Retina (tissue), 1 donor: ENCODE measurements at places on chromosomes 2 and 18.

- DNase-seq, result no peak
These were observed 89.6 kb downstream of the MCFD2 start for GRCh38 chr2:46825939-46826568.

DNA sequence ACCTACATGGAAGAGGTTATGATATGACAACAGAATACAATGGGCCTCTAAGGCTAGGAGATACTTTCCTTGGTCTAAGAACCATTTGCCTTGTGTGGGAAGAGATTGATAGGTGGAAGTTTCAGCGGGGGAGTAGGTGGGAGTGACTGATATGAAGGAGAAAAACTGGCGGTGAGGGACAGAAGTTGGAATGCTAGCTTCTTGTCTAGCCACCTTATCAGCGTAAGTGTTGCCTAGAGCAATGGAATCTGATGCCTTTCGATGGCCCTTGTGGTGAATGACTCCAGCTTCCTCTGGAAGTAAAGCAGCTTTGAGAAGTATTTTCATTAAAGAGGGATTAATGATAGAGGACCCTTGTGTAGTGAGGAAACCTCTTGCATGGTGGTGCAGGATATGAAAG lies 121.3 kb upstream of the GULP1 start:
- DNase-seq, result no peak

DNA sequence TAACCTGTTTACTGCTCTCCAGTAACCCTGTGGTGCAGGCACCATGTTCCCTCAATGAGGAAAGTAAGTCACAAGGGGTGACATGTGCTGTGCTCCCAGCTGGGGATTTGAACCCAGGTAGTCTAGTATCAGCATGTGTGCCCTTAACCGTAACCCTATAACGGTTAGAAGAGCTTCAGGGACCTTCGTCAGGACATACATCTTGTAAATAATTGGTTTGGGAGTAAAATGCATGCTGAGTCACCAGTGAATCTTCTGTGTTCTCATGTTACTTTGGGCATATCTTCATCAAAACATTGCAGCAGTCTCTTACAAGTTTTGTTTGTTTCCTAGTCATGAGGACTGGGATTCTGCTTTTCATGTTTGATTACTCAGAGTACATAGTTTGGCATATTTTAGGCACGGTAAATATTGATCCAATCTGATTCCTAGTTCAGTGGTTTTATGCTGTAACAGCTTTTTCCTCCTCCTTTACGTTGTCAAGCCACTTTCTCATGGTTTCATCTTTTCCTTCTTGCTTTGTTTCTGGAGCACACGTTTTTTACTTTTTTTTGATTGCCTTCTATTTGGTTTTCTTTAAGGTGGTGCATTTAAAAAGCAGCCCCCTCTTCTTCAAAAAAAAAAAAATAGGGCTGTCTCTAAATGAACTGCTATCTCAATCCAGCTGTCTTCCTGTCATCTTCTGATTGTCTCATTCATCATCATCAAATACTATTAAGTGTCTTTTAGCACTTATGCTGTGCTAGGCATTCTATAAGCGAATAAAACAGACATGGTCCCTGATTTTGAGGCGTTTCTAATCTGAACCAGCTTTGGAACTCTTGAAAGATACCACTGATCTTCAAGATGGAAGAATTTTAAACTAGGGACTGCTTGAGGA lies 50.4 kb downstream of the CLIP4 start:
- DNase-seq, result no peak

- DNase-seq, result no peak
These were observed 467.7 kb upstream of the SALL3 start for GRCh38 chr18:78511666-78512601.

- DNase-seq, result no peak
These were observed 16.4 kb downstream of the SKOR2 start for GRCh38 chr18:47235096-47235495.

GRCh38 chr18:46343931-46344372 lies 239.8 kb downstream of the HAUS1 start:
- DNase-seq, result no peak

DNA sequence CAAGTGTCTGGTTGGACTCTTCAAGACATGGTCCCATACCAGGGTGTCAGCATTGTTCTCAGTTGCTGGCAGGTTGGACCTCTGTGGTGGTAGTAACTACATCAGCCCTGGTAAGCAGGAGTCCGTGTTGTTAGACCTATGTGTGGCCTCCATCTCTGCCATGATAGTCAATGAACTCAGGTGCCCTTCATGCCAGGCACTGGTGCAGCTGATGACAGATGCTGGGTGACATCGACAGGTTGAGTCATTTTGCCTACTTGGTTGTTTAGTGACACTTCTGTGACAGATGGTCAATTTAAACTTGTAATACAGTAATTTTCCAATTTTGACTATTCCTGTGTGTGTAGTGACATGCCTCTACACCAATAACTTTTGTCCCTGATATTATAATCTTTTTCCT lies 189.7 kb downstream of the SP3 start:
- DNase-seq, result no peak

DNA sequence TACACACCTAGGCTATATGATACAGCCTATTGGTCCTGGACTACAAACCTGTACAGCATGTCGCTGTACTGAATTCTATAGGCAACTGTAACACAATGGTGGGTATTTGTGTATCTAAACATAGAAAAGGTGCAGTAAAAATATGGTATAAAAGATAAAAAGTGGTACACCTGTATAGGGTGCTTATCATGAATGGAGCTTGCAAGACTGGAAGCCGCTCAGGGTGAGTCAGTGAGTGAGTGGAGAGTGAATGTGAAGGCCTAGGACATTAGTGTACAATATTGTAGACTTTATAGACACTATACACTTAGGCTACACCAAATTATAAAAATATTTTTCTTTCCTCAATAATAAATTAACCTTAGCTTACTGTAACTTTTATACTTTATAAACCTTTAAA lies 41.8 kb downstream of the RASGRP3 start:
- no peak for DNase-seq

DNA sequence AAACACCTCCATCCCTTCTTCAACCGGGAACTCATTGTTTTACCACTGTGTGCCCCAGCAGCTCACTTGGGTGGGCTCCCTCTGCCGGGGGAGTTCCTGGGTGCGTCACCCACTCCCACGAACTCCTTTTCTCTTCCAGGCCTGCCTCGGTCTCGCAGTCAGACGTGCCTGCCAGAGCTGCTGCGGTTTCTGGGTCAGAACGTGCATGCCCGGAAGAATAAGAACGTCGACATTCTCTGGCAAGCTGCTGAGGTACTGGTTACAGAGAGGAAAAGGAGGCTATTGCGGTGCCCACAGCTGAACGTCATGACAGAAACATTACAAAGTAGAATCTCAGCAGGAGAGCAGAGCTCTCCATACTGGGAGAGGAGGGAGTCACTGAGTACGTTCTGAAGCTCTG lies 35.6 kb downstream of the COA5 start:
- no peak for DNase-seq

DNA sequence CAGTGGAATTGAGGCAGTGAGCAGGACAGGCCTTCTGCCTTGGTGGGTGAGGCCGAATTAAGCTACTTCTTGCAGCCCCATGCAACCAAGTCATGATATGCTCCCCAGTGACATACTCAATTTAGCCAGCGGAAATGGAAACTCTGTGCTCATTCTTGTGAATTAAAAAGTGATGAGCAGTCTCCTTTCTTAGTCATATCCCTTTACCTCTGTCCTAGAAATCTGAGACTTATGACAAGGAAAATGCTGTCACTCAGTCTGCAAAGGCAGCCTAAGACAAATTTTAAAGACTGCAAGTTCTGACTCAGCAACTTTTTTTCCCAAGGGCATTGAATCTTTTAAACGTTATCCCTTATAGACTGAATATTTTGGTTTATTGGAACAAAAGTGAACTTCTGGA lies 218.2 kb downstream of the SH3BP4 start:
- DNase-seq, result no peak

- no peak for DNase-seq
These were observed 70.0 kb downstream of the SCG2 start for GRCh38 chr2:223532161-223532560.

DNA sequence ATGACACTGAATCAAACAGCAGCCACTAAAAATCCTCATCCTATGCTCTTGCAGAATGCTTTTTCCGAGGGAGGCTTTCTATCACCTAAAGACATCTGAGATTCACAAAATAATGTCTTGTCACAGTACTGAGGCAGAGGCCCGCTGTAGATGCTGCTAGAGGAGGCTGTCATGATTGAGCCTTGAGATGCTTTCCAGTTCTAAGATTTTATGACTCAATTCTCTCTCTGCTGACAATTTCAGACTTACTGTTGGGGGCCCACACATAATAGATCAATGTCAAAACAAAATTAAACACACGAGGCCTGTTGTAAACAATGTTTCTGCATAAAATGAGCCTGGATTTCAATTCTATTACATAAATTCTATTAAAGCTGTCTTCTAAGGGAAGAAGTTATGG lies 132.7 kb upstream of the ARL4C start:
- no peak for DNase-seq

- DNase-seq, result no peak
These were observed 82.9 kb downstream of the CRIM1 start for GRCh38 chr2:36438449-36438977.

GRCh38 chr2:142871396-142871795 lies 6.1 kb upstream of the KYNU start:
- DNase-seq, result no peak

GRCh38 chr18:70366174-70366573 lies 77.3 kb downstream of the SOCS6 start:
- DNase-seq, result no peak

GRCh38 chr2:120012363-120012762 lies 514 bp upstream of the EPB41L5 start:
- no peak for DNase-seq

DNA sequence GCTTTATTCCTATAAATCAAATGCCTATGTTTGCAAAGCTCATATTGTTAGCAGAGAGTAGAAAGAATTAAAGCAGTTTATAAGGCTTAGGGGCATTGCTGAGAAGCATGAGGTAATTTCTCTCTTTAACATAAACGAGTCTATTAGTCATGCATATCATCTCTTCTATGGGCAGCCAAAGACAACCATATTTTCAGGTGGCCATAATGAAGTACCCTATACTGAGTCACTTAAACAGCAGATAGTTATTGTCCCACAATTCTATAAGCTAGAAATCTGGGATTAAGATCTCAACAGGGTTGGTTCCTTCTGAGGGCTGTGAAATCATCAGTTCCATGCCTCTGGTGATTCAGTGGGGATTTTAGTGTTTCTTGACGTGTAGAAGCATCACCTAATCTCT lies 277.5 kb downstream of the NR4A2 start:
- no peak for DNase-seq

GRCh38 chr18:12334366-12334808 lies 26.3 kb downstream of the TUBB6 start:
- no peak for DNase-seq

GRCh38 chr18:34126121-34126520 lies 98.6 kb downstream of the NOL4 start:
- no peak for DNase-seq

DNA sequence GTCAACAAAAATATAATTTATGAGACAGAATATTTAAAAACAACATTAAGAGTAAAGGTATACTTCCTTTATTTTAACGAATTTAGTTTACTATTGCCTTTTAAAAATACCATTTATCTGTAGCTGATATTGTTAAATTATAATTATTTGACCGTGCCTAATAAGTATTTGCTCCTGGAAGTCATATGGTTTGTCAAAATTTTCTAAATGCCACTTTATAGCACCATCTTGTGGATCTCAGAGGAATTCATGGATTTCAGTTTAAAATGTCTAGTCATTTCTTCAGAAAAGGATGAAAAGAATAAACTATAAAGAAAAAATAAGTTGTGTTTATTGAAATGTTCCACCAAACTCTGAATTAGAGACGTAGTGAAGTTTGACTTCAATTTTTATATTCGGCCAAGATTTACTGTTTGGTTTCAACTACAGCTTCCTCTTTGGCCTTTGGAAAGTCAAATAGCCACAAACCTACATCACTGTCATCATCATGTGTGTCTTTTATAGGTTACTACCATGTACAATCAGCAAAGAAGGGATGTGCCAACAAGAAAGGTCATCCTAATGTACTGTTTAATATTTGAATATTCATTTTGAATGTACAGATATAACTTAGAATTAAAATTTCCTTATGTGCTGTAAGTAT lies 10.3 kb upstream of the FTCDNL1 start:
- DNase-seq, result no peak

GRCh38 chr2:216017365-216017764 lies 4.0 kb upstream of the MREG start:
- DNase-seq, result no peak

- DNase-seq, result no peak
These were observed 19.1 kb downstream of the MXD1 start for GRCh38 chr2:69933839-69934613.

DNA sequence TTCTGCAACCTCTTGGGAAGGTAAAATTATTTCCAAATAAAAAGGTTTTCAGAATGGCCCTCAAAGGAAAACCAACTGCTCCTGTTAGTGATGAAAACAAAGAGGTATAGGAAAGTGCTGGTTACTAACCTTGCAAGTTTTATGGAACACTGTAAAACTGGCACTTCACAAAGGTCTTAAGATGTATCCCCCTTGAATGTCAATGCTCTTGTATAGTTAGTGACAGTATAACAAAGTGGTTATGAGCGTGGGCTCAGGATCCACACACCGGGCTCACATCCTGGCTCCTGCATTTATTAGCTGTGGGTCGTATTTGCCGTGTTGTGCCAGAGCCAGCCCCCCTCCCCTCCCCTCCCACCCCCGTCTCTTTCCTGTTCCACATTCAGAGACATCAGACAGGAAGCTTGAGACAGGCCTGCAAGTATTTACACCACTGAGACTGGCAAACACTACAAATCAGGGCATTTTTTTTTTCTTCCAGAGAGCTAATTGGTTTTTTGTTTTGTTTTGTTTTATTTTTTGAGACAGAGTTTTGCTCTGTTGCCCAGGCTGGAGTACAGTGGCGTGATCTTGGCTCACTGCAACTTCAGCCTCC lies 9.2 kb upstream of the DNPEP start:
- DNase-seq, result no peak

DNA sequence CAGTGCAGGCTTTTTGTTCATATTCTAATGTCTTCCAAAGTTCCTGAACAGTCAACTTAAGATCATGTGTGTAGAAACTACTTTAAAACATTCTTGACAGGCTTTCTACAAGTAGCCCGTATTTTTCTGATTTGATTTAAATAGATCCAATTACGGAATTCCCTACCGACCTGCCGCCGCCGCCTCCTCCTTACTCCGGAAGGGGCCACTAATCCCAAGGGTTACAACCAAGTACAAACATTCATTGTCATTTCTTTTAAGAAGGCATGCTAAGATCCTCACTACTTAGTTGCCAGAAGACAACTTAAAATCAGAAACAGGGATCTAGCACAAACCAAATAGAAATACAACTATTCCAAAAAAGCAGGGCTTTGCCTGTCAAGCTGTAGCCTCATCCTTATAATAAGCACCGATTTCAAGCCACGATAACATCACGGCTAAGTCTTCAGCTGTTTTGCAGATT lies 784 bp downstream of the WDR33 start:
- no peak for DNase-seq

GRCh38 chr2:118774458-118775133 lies 72.9 kb downstream of the EN1 start:
- peak; percentile 84 for DNase-seq

DNA sequence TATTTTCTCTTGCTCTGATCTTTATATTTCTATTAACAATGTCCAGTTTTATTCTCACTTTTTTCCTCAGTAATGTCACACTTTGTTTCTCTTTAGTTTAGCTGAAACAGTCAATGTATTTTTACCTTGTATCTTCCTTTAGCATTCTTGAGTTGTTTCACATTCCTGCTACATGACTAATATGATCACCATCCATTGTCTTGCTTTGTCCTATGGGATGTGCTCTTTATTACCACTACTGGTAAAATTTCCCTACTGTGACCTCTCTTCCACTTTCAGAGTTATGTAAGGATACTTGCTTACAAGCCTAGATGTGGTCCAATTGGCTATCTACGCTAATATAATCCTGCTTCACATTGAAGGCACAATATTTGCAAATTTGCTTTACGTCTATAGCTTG lies 457.9 kb downstream of the PIK3C3 start:
- no peak for DNase-seq
